ENCODE measurements at places on chromosomes 11 and 22. TPM values are rescaled to one million over a fixed set of nuclear protein-coding genes. Genes with fewer than 3 reads are reported as not detected.

GRCh38 chr11:116716621-116717020 is 56.2 kb downstream of the BUD13 start:
- DNase-seq, result no peak

DNA sequence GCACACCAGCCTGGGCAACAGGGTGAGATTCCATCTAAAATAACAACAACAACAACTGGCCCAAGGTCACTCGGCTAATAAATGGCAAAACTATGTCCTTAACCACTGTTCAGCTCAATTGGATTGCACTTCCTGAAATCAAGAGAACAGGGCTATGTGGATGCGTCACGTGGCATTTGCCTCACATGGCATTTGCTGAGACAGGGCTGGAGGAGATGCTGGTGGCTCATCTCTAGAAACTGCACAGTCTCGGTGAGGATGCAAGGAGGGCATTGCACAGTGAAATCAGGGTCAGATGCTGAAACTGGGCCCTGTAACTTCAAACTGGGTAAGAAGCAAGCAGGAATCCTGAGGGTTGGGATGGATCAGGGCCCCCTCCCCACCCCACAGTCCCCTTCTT is 171.9 kb downstream of the BUD13 start:
- no peak for DNase-seq

GRCh38 chr11:67406420-67406968 is 2.6 kb downstream of the TBC1D10C start:
- no peak for DNase-seq

The MYOD1 gene
- total RNA-seq, result not detected

- no peak for DNase-seq
Observed at GRCh38 chr22:17563936-17564391, 666 bp downstream of the SLC25A18 start.

GRCh38 chr11:81658722-81659121 is 1074.9 kb downstream of the FAM181B start:
- DNase-seq, result peak; percentile 0

The F2 gene
- 0.71 TPM for total RNA-seq

- no peak for DNase-seq
Observed at GRCh38 chr11:45400591-45400990, 114.5 kb upstream of the SYT13 start.

The KCNJ11 gene
- 4.7 TPM for total RNA-seq

DNA sequence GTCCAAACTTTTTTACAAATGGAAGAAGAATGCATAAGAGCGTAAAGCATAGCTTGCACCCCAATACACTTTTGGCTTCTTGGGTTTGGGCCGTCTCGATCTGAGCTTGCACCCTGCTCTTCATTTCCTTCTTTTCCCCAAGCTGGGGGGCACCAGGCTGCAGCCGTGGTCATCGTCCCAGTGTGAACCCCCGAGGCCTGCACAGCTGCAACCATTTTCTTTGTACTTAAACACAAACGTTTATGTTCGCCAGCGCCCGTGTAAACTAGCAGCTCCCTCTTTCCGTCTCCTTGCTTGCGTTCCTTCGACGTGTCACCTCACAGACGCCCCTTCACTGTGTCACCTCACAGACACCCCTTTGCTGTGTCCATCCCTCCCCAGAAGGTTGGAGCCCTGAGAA is 10.1 kb downstream of the KRTAP5-5 start:
- DNase-seq, result no peak

DNA sequence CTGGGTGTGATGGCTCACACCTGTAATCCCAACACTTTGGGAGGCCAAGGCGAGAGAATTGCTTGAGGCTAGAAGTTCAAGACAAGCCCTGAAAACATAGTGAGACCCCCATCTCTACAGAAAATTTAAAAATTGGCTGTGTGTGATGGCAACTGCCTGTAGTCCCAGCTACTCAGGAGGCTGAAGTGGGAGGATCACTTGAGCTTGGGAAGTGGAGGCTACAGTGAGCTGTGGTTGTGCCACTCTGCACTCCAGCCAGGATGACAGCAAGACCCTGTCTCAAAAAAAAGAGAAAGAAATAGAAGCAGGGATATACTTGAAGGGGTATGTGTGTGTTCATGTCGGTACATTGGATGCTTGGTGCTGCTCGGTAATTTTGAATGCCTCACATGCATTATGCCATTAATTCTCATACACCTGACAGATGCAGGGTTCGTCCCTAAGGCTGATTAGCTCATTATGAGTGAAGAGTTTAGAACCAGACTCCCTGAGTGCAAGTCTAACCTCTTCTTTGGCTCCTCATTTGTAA is 14.0 kb downstream of the CRKL start:
- DNase-seq, result no peak

DNA sequence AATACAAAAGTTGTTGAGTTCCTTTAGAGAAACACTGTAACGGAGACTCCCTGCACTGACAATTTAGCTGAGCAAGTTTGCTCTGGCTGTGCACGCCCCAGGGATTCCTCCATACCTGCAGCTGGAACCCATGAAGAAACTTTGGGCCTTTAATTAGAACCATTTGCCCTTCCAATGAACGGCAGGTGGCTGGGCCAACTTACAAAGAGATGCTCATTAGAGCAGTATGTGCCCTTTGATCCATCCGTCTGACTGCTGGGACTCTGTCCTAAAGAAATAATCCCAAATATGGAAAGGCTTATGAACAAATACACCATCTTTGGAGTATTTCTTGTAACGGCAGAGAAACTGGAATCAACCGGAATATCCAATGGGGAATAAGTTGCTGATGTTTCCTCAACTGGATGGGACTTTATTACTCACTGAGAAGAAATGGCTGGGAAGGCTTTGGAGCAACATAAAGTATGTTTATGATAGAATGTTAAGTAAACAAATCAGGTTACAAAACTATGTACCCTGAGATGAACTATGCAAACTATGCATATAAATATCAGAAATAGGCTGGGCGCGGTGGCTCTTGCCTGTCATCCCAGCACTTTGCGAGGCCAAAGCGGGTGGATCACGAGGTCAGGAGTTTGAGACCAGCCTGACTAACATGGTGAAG is 24.4 kb upstream of the FBLN1 start:
- peak; percentile 83 for DNase-seq

The APOA4 gene
- not detected for total RNA-seq

DNA sequence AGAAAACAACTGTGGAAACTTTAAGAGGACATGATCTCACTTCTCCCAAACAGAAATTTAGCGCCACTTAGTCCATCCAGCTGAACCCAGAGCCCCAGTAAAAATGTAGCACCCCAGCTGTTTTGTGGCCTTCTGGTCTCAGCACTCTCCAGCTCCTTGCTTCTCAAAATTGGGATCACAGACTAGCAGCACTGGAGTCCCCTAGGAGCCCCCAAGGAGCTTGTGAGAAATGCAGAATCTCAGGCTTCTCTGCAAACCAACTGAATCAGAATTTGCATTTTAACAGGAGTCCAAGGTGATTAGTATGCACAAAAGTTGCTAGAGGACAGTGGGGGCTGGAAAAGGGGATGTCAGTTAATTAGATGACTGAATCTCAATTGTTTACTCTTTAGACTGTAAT is 89.8 kb upstream of the FIBIN start:
- no peak for DNase-seq

The ANGPTL5 gene
- not detected for total RNA-seq

DNA sequence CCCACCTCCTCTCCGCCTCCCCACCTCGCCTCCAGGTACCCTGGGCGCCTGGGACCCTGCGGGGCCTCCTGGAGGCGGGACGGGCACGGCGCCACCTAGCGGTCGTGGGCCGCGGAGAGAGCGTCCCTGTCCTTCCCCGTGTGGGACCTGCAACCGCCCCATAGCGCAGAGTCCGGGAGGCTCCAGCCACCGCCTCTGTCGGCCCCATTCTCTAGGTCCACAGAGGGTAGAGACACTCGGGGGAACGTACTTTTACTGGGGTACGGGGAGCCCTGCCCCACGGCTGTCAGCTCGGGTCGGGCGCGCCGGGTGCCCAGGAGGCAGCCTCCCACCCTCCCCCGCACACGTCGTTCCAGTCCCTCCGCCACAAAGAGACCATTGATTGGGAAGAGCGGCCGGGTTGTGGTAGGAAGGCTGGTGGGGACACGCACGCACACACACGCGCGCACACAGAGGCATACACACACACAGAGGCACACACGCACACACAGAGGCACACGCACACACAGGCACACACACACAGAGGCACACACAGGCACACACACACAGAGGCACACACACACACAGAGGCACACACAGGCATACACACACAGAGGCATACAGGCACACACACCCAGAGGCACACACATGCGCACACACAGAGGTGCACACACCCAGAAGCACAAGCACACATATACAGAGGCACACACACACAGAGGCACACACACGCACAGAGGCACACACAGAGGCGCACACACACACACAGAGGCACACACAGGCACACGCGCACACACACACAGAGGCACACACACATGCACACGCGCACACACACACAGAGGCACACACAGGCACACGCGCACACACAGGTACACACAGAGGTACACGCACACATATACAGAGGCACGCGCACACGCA is 12.6 kb upstream of the NECTIN1 start:
- DNase-seq, result no peak

DNA sequence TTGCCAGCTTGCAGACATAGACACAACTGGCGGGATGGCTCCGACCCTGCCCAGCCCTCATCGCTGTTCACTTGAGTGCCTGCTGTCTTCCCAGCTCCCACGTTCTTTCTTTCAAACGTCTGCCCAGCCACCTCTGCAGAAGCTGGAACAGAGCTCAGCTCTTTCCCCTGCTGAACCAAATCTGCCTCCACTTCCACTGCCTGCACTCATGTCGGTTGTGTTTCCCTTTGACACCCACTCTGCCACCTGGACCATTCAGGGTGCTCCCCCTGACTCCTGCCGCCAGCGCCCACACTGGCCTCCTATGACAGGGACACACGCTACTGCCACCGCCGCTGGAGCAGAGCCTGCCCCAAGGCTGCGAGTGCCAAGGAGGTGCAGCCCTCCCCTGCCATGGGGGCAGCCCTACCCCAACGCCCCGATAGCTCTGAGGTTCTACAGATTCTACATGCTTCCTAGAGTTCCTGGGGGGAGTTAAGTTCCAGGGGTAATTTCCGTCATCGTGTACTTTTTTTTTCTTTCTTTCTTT is 37.9 kb downstream of the TST start:
- no peak for DNase-seq

The LDHAL6A gene
- not detected for total RNA-seq

DNA sequence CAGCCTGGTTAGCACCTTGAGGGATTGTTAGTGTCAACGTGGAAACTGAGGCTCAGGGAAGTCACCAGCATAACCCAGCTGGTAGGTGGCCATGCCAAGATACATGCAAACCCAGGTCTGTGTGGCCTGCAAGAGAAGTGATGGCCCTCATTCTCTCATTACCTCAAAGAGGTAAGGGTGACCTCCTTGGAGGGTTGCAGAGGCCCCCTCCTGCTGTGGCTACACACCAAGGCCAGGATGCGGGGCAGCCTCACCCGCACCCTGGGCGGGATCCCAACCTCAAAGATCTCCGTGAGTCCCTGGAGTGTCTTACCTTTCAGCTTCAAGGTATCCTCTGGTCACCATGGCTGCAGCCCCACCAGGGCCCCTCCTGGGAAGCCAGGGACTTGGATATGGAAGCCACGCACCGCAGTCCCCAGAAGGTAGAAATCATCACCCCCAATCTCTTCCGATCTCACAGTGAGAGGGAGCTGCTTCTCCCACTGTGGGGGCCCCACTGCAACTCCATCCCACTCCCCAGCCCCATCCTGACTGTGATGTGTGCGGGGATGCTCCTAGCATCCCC is 95.4 kb downstream of the MORC2 start:
- DNase-seq, result no peak

- DNase-seq, result no peak
Observed at GRCh38 chr11:19080579-19080993, 20.1 kb upstream of the MRGPRX2 start.

DNA sequence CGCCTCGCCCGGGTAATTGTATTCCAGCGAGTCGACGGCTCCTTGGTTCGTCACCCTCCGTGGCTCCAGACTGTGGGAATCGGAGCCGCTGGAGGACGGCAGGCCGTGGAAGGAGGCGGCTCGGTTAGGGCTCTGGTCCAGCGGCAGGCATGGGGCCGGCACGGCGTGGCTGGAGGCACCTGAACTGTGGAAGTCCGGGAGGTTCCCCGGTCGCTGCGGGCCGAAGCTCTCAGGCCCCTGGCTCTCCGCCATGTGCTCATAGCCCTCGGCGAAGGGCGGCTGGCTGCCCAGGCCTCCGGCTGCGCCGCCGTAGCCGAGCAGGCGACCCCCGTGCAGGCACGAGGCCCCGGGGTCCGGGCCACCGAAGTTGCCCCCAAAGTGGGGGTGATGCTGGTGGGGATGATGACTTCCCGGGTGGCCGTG is 1.7 kb downstream of the MN1 start:
- DNase-seq, result peak; percentile 29

The OTOG gene
- total RNA-seq, result not detected

The XKR3 gene
- total RNA-seq, result not detected

DNA sequence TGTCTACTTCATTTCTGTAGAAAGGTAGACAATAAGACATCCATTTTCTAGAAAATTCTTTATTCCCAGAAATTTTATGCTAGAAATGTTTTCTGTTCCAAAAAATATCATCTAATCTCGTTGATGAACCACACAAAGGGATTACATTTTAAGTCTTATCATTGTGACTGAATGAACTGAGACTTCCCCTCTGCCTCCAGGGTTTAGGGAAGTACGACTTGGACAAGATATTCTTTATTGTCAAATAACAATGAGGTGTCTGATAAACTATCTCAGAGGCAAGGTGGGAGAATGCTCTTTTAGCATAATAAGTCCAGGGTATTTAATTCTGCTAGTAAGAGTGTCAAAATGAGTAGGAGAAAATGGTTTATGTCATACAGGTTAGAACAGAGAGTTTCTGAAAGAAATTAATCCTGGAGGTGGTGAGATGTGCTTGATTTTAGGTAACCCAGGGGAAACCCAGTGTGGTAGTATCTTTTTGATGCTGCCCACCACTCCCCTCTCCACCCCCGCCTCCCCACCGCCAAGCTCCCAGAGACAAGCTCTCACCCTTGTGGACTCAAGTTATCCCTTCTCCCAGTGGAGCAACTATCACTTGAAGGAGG is 100.6 kb downstream of the CD44 start:
- no peak for DNase-seq

DNA sequence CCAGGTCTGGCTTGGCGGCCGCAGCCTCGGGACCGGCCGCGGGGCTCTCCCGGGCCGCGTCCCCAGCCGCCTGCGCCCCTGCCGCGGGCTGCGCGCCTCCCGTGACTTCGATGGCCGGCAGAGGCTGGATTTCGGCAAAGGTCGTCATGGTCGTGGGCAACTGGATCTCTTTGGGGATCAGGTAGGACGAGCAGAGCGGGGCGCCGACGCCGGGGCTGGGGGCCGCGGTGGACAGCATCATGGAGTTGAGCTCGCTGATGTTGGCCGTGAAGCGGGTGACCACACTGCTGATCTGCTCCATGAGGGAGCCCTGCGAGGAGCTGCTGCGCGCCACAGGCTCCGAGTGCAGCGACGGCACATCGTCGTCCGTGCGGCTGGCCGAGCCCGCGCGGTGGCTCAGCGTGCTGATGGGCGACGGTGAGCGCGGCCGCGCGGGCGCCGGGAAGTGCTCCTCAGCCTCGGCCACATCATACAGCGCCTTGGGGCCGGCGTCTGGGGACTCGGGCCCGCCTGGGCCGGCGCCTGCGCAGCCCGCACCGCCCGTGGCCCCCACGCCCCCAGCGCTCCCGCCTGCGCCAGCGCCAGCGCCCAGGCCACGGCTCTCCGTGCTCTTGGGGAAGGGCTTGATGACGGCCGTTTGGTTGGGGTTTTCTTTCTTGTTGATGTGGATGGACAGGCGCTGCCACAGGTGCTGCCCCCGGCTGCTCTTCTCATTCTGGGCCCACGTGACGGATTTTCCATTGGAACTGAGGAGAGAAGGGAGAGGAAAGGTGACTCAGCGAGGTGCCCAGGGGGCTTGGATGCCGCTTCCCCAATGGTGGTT is 171.4 kb upstream of the CTSC start:
- DNase-seq, result peak; percentile 68

- no peak for DNase-seq
Observed at GRCh38 chr11:36577373-36577772, 9.6 kb downstream of the RAG1 start.

Measured in Caki2 (cell line).